ENCODE measurements at places on chromosomes 2 and 18. TPM values are rescaled to one million over a fixed set of nuclear protein-coding genes. Genes with fewer than 3 reads are reported as not detected.

ZNF385B gene
- total RNA-seq, result 1.2 TPM

RUFY4 gene
- not detected for total RNA-seq

RRM2 gene
- 4.0 TPM for total RNA-seq

ABCG8 gene
- not detected for total RNA-seq

WDR35 gene
- total RNA-seq, result 11.5 TPM

TOGARAM2 gene
- not detected for total RNA-seq

Data from mammary epithelial cell (primary cell).